ENCODE measurements at places on chromosomes 16 and 17. TPM values are rescaled to one million over a fixed set of nuclear protein-coding genes. Genes with fewer than 3 reads are reported as not detected.

- DNase-seq, result no peak
Observed at GRCh38 chr16:56339431-56340195, 85.7 kb downstream of the AMFR start.

GRCh38 chr16:26186091-26186615, 494.4 kb downstream of the HS3ST4 start:
- no peak for DNase-seq

DNA sequence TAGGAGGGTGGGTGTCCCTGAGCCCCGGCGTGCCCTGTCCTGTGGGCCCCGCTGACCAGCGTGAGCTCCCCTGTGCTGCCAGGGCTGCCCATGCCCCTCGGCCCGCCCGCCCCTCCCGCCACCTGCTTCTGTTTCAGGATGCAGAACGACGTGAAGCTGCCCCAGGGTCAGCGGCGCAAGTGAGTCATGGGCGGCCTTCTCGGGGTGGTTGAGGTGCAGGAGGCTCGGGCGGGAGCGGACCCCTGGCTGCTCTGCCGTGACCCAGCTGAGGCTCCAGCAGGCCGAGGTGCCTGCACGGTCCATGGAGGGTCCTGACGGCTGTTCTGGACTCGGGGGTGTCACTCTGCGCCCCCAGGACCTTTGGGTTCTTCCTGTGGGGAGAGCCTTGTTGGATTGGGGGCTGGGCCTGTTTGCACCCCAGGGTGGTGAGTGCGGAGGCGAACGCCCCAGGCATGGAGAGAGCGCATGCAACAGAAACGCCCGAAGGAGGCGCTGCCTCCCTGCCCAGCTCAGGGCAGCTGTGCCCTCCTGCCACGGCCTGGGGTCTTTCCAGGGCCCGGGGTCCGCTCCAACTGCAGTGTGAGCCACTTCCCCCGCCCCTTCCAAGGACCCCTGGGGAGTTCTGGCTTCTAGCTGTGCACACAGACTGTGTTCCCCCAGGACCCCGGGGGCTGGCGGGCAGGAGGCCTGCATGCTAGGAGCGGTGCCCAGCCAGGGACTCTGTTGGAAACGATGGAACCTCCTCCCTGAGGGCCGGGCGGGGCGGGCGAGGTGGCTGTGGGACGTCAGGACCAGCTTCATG, 4.0 kb downstream of the SLC25A10 start:
- DNase-seq, result no peak

DNA sequence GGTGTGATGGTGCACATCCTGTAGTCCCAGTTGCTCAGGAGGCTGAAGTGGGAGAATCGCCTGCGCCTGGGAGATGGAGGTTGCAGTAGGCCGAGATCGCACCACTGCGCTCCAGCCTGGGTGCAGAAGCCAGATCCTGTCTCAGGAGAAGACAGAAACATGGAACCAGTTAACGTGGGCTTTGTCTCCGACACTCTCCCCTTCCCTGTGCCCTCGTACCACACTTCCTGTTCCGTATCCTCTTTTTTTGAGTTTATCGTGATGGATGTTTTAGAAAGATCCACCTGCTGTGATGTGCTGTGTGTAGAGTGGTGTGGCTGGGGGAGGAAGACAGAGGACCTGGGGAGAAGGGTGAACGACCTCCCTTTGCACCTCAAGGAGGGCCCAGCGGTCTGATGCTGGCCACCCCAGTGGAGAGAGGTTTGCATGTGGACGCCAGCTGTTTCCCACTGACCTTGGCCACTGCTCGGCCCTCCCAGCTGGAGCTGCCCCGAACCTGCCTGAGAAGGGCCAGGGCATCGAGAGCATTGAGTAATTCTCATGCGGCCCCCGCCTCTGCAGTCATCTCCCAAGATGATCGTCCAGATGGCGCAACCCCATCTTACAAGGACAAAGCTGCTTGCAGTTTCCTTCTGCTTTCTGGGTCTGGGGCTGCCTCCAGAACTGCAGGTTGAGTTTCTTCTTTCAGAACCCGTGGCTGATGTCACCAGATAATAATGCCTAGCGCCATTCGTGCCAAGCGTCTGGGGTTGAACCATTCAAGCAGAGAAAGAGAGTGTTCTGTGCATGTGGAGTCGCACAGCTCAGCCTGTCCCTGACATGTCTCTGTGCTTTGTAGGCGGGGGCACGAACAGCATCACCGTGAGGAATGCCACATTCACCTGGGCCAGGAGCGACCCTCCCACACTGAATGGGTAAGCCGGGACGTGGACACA, 126.3 kb downstream of the ABCC1 start:
- DNase-seq, result no peak

DNA sequence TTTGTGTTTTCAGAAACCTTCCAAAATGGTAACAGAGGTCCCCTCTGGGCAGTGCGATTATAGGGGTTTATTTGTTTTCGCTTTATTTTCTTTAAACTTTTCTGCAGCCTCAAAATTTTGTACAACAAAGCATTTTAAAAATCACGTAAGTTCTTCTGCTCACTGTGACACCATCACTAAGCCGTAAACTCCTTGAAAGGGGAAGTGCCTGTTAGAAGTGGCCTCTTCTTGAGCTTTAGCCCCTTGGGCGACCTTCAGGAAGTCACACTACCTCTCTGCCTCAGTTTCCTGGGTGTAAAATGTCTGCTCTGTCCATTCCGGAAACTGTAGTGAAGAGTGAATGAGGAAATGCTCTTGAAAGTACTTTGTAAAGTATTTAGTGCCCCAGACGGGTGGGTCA, 26.6 kb downstream of the ARHGAP27 start:
- no peak for DNase-seq

- DNase-seq, result no peak
Observed at GRCh38 chr16:4868535-4868934, 21.3 kb downstream of the UBN1 start.

The SHISA6 gene
- not detected for total RNA-seq

The PHLPP2 gene
- total RNA-seq, result 7.1 TPM
